ENCODE measurements at places on chromosomes 3 and 15.

- no peak for DNase-seq
These were observed 1014.1 kb upstream of the SEMA6D start for GRCh38 chr15:46703020-46703861.

DNA sequence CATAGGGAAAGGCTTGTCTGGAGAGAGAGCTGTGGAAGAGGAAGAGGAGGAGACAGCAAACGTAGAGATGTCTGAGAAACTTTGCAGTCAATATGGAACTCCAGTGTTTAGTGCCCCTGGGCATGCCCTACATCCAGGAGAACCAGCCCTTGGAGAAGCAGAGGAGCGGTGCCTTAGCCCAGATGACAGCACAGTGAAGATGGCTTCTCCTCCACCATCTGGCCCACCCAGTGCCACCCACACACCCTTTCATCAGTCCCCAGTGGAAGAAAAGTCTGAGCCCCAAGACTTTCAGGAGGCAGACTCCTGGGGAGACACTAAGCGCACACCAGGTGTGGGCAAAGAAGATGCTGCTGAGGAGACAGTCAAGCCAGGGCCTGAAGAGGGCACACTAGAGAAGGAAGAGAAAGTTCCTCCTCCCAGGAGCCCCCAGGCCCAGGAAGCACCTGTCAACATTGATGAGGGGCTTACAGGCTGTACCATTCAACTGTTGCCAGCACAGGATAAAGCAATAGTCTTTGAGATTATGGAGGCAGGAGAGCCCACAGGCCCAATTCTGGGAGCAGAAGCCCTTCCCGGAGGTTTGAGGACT lies 6.9 kb downstream of the MAP1A start:
- DNase-seq, result no peak

GRCh38 chr15:60384526-60385126 lies 13.2 kb downstream of the ANXA2 start:
- DNase-seq, result no peak

DNA sequence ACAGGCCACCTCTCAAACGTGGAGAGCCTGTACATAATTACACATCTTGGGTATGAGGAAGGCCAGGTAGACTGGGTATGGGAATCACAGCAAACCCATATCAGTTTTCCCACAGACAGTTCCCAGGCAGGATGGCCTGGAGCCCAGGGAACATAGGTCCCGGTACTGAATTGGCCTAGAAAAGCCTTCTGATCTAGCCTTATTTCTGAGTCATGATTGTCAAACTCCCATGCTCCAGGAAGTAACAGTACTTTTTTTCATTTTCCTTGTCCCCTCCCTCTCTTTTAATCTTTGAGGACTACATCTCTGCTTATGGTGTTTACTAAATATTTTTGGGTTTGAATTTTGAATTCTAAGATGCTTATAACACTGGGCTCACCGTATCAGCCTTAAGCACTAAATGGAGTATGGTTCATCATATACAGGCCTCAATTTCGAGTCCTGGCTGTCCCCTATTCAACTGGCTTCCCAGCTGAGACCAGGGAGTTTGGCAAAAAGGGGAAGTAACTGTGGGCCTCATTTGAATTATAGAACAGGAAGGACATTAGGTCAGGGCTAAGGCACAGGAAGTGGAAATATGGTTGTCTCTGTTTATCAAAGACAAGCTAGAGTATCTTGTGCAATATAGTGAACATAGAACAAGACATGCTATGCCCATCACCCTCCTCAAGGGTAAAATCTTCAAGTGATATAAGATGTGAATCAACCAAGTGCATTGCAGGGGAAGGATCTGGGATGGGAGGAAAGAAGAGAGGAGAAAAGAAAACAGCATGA lies 494.6 kb downstream of the NTRK3 start:
- DNase-seq, result no peak

DNA sequence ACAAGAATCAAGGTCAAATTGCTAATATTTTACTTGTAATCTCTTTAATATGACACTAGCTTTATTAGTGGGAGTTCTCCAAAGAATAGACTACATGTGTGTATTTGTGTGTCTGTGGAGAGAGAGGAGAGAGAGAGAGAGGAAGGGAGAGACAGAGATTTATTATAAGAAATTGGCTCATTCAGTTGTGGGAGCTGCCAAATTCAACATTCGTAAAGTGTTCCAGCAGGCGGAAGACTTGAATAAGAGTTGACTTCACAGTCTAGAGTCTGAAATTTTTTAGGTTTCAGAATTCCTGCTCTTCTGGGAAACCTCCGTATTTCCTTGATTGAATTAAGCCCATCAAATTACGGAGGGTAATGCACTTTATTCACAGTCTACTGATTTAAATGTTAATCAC lies 4.7 kb upstream of the CLDN1 start:
- no peak for DNase-seq

GRCh38 chr15:100668348-100668745 lies 66.0 kb downstream of the ASB7 start:
- DNase-seq, result no peak

DNA sequence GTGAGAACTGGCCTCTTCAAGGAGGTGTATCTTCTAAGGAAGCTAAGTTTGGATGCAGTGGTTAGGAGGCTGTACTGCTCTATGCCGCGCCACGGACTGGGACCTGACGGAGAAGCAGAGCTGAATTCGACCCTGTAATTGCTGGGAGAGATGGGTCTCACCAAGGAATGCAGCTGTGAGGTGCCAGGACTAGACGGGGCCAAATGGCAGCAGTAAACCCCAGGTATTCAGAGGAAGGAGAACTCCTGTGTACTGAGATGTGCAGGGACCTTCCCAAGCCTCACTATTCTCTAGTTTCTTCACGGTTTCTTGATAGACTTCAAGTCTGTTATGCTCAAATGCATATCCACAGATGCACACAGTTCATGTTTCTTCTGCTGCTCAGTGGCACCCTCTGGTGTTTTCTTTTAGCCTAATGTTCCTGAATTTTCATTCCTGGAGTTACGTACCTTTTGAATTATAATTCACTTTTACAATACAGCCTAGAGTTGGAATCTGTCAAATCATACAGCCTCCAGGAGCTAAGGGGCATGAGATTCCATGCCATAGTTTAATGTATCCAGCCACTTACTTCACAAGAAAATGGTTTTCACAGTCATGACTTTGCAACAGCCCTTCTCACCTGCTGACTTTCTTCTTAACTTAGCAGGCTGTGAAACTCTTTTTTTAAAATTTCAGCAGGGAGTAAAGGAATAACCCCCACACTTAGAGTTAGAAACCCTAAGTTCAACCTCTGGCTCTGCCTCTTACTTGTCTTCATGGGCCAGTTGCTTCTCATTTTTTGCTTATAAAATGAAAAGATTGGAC lies 61.8 kb downstream of the GLDN start:
- DNase-seq, result no peak

- DNase-seq, result no peak
These were observed 242.1 kb upstream of the TLE3 start for GRCh38 chr15:70339571-70340493.

DNA sequence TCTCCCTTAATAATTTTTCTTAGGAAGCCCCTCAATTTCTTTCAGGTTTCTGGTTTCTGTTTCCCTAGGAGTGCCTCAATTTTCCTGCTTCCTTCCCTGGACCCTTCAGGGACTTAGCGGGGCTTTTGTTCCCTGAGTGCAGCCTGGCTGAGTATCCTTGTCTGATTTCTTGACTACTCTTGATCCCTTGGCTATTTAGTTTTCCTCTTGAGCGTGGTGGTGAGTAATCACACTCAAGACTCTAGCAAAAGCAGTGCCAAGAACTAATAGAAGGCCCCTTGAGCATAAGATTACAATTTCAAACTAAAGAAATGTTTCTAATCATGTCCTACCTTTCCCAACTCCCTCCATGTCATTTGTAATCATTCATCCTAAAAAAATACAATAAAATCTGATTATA lies 94.3 kb upstream of the C3orf80 start:
- DNase-seq, result no peak

GRCh38 chr3:194633349-194634004 lies at the start of gene TMEM44:
Gene TMEM44 (minus strand): TSS chr3:194633419. CDS start chr3:194633215, 204 bp downstream.
- DNase-seq, result peak; percentile 58

GRCh38 chr3:159667261-159667660 lies 321.4 kb upstream of the IL12A start:
- no peak for DNase-seq

- no peak for DNase-seq
These were observed 202.3 kb downstream of the NEK10 start for GRCh38 chr3:27166888-27167287.

DNA sequence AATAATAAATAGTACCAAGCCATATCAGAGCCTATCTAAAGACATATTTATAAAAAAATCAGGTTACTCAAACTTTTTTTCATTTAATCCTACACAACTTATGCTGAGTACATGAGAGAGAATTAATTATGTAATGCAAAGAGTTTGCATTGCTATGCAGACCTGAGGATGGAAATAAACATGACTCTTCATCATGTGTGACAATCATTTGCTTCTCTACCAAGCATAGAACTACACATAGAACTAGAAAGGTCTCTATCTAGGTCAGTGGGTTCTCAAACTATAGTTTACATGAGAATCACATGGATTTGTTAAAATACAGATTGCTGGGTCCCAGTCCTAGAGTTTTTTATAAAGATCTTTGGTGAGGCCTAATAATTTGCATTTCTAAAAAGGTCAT lies 86.8 kb downstream of the GBE1 start:
- no peak for DNase-seq

DNA sequence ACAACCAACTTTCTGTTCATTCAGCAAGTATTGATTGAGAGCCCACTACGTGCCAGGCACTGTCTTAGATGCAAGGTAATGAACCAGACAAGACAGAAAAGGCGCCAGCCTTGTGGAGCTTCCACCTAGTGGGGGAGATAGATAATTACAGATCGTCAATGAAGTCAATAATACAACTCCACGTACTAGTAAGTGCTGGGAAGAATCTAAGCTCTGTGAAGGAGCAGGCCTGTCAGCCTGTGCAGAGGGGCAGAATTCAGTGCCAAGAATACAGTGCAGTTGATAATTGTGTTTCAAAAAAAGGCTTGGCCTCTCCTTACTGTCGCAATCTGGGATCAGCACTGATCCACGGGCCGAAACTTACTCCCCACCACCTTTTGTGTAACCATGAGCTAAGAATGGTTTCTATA lies 186.3 kb downstream of the FEZF2 start:
- DNase-seq, result no peak

DNA sequence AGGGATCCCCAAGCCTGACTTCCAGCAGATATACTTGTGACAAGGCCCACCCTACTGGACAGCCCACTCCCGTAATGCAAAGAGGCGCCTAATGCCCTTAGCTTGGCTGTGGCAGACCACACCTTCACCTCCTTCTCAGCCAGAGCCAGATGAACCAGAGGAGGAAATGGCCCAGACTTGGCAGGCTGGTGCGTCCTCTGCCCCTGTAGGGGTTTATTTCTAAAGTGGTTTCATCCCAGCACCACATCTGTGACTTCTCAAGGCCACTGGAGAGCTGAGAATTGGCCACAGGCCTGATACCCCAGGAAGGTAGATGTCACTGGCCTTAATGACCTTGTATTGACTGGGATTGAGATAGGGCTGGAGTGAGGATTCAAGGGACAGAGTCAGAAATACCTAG lies 29.5 kb downstream of the BOC start:
- no peak for DNase-seq

DNA sequence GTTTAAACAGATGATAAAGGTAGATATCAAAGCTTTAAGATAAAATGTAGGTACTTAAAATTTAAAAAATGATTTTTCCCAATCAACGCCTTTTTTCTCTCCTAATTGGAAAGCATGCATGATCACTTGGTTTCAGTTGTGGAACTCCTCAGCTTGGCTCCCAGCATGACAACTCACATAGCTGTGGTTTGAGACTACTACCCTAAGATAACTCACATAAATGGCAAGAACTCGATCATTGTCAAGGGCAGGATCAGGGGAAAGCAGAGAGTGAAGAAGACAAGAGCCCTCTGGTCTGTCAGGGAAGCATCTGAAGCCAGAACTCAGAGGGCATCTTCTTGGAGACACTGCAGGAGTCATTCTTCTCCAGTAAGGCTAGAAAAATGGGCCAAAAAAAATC lies 516.7 kb downstream of the NTRK3 start:
- no peak for DNase-seq

DNA sequence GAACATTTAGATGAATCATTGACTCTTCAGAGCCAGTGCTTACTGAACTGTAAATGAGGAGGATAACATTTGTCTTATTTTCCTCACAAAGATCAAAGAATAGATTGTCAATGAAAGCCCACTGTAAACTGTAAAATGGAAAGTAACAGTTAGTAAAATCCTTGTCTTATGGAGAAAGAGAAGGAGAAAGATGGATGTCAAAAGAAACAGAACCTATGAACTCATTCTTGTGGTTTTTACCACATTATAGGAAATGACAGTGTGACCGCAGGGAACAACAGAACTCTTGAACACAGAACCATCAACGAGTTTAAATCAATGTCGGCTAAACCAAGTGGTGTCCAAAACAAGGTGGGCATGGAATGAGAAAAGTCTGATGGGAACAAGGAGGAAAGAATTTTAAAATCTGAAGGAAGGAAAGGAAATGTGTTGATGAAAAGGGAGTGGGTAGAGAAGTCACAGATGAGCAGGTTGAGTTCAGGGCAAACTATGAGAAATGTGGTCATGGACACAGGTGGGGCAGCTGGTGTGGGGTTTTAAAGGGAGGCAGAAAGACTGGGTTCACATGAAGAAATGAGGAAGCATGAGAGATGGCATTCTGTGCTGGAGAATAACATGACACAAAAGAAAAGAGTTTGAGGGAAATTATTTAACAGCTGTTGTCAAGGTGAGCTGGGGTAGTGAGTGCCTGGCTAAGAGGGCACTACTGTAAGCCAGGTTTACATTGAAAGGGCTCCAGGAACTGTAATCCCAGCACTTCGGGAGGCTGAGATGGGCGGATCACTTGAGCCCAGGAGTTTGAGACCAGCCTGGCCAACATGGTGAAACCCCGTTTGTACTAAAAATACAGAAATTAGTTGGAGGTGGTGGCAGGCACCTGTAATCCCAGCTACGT lies 42.4 kb upstream of the ETV5 start:
- DNase-seq, result no peak
